ENCODE measurements at places on chromosomes 5 and 9.
A peak's percentile ranks its signal among the peaks of the same experiment; 100 is the strongest.

GRCh38 chr5:128962211-128962610, 3.1 kb upstream of the SLC27A6 start:
- DNase-seq, result no peak

- DNase-seq, result no peak
These were observed 42.0 kb downstream of the ACO1 start for GRCh38 chr9:32426278-32426939.

DNA sequence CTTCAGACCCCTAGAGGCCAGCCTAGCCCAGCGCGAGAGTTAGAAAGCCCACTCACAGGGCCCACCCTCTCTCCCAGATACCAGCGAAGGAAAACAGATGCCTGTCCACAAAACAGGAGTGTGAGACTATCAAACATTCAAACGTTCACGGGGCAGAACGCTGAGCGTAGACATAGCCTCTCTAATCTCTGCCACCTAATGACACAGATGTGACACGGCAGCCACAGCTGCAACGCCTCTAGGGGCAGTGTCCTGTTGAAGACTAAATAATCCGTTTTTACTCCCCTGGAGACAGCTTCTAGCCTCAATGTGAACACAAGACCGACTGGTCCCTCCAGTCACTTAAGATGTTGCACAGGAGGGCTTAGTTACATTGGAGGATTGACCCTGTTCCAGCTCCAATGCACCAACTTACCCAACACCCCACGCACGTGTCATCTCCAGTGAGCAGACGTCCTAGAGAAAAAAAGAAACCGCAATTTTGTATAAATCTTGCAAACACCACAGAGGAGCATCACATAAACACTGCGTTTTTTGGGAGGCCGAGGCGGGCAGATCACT, 14.3 kb downstream of the DIPK1B start:
- DNase-seq, result no peak

GRCh38 chr9:134071149-134071548, 3.3 kb upstream of the BRD3 start:
- no peak for DNase-seq

- DNase-seq, result no peak
These were observed 15.0 kb downstream of the ACSL6 start for GRCh38 chr5:131996210-131997025.

GRCh38 chr5:142870532-142871362, 100.6 kb downstream of the ARHGAP26 start:
- peak; percentile 79 for DNase-seq

DNA sequence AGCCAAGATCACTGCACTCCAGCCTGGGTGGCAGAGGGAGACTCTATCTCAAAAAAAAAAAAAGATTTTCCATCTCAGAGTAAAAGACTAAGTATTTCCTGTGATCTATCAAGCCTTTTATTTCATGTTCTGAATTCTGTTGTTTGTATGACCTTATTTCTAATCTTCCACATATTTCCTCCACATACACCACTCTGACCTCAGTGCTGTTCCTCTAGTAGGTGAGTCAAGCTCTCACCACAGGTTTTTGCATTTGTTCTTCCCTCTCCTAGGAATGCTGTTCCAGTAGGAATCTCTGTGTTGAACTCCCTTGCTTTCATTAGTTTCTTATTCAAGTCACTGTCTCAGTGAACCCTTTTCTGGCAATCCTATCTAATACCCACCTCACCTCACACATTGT, 68.1 kb downstream of the INVS start:
- DNase-seq, result no peak

DNA sequence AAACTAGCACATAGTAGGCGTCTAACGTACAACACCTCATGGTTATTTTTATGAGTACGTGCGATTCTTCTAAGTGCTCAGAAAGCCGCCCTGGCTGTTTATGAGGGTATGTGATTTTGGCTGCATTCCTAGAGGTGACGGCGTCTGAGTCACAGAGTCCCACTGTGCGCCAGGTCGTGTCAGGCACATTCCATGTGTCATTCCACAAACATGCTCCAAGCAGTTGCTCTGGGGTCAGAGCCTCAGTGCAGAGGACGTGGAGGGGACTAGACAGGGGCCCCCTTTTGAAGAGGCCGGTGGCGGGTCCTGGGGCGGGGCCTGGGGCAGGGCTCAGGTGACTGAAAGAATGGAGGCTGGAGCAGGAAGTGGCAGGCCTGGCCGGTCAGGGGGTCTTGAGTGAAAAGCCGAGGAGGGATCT, 51.9 kb downstream of the NEK6 start:
- DNase-seq, result peak; percentile 66

- DNase-seq, result no peak
These were observed 103.8 kb downstream of the ANKRD55 start for GRCh38 chr5:56129288-56129687.

- DNase-seq, result no peak
These were observed 102.7 kb upstream of the NREP start for GRCh38 chr5:111859533-111860270.

GRCh38 chr9:128669786-128670185, 13.1 kb upstream of the DYNC2I2 start:
- DNase-seq, result no peak

- DNase-seq, result no peak
These were observed 71.0 kb downstream of the FER start for GRCh38 chr5:108818613-108819272.

DNA sequence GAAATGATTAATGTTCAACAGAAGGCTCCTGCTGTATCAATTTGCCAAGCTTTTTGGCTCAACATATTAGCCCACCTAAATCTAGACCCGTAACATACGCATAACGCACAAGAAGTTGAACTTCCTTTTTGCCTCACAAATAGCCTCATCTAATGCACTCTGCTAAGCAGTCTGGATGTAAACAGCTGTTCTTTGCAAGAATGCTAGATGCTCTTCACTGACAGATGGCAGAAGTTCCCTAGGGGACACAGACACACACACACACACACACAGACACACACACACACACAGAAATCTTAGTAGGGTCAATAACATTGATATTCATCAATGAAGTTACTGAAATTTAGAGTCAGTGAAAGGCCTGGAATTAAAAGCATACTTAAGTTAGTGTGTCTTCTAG, 13.2 kb upstream of the PCA3 start:
- DNase-seq, result no peak

DNA sequence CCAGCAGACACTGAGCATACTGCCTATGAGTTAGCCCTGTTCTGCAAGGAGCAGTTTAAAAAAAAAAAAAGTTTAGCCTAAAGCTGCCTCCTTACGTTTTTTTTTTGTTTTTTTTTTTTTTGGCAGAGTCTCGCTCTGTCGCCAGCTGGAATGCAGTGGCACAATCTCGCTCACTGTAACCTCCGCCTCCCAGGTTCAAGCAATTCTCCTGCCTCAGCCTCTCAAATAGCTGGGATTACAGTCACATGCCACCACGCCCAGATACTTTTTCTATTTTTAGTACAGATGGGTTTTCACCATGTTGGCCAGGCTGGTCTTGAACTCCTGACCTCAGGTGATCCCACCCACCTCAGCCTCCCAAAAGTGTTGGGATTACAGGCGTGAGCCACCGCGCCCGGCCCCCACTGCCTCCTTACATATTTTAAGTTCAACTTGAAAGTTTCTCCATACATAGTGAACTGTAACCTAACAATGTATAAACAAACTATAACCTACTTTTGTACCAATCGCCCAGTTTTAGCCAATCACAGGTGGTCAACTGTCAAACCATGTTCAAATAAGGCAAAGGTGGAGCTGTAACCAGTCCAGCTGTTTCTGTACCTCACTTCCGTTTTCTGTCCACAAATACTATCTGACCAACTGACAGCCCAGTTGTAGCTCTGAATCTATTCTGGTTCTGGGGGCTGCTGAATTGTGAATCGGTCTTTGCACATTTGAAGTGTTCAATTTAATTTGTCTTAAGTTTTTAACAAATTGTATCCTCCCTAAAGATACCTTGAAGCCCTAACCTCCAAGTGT, 17.1 kb downstream of the GKAP1 start:
- no peak for DNase-seq

DNA sequence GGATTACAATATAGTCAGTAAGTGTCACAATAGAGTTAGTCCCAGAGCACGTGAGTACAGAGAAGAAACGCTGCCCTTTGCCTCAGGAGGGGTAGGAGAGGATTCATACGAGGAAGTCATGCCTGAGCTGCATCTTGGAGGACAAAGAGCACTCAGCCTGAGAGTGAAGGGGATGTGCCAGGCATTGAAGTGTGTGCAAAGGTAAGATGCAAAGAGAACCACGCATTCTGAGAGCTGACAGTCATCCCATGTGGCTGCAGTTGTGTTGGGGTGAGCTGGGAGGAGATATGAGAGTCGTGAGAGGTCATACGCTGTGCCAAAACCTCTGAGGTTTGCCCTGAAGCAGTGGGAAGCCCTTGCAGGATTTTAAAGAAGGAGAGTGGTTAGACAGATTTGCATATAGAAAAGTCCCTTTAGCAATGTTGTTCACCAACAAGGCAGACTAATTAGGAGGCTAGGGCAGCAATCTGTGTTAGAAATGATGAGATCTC, 97.5 kb downstream of the PIP5K1B start:
- no peak for DNase-seq

DNA sequence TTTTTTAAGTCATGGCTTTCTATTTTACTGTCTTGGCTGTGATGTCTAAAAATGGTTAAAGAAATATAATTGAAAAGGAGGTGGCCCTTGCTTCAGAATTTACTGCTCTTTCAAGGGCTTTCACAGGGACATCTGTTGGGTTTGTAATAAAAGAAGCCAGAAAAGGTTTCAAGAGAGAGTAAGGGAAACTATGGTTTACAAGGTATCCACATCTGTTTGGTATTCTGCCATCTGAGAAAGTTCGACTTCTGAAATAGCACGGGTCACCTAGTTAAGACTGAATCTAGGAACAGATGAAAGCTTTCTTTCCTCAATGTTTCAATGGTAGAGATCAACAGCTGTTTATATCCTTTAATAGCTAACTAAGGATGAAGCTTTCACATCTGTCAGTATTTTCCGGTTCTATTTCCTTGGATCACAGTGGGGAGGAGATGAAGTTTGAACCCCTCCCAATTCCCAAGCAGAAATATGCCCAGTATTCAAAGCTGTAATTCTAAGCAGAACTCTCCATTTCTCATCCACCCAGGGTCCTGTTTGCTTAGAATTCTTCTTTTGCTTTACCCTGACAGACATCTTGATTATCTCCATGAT, 72.8 kb upstream of the IFNK start:
- no peak for DNase-seq

DNA sequence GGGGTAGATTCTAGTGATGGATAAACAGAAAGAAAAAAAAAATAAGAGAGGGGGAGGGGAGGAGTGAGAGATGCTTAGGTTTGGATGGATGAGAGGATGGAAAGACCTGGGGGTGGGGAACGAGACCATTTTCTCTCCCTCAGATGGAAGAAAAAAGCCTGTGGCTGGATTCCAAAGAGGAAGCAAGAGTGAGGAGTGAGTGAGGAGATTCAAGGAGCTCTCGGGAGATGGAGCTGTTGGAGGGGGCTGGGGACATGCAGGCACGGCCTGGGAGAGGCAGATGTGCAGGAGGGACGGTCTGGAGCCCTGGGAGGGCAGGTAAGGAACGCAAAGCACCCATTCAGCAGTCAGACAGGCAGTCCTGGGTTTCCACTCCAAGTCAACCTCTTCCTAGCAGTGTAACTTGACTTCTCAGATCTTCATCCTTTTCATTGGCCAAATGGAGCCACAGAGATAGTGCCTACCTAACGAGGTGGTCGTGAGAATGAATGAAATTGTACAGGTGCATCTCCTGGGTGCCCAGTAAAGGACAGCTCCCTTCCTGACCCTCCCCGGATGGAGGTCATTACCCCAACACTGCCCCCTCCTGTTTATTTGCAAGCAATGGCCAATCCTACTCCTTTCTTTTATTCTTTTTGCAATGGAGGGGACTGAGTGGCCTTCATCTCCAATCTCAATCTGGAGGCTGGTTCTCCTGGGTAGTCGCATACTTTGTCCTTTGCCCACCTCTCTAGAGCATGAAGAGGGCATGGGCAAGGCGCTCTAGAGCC, 52.2 kb downstream of the PCDH1 start:
- no peak for DNase-seq

DNA sequence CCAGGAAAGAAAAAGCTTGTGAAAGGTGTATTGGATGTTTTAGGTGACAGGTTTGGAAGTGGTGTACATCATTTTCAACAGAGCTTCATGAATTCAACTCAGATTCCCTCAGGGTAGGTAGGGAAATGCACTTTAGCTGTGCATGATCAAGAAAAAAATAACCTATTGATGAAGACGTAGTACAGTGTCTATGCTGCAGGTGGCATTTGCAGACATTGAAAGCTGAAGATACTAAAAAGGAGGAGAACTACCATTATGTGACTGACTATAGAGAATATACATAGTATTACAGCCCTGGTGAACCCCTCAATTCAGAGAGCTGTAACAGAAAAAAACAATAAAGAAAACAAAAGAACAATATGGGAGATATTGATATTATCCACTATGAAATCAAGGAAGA, 2344.7 kb upstream of the ACO1 start:
- no peak for DNase-seq

DNA sequence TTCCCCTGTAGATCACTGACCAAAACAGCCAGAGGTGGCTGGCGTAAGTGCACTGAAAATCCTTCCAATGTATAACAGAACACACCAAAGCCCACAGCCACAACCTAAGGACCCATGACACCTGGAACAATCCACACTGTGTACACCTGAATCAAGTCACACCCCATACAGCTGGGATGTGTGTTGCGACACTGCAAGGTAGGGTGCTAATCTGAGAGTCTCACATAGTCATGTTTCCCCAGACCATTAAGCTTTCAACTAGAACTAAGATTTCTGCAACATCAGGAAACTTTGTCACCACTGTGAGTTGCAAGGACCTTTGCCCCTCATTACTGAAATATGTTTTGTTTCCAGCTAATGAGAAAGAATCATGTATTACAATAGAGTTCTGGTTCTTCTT, 59.4 kb downstream of the MED27 start:
- no peak for DNase-seq

GRCh38 chr5:74850030-74850429, 16.2 kb downstream of the FAM169A start:
- DNase-seq, result no peak

- DNase-seq, result no peak
These were observed 135.2 kb upstream of the SLC24A2 start for GRCh38 chr9:19924080-19924479.

DNA sequence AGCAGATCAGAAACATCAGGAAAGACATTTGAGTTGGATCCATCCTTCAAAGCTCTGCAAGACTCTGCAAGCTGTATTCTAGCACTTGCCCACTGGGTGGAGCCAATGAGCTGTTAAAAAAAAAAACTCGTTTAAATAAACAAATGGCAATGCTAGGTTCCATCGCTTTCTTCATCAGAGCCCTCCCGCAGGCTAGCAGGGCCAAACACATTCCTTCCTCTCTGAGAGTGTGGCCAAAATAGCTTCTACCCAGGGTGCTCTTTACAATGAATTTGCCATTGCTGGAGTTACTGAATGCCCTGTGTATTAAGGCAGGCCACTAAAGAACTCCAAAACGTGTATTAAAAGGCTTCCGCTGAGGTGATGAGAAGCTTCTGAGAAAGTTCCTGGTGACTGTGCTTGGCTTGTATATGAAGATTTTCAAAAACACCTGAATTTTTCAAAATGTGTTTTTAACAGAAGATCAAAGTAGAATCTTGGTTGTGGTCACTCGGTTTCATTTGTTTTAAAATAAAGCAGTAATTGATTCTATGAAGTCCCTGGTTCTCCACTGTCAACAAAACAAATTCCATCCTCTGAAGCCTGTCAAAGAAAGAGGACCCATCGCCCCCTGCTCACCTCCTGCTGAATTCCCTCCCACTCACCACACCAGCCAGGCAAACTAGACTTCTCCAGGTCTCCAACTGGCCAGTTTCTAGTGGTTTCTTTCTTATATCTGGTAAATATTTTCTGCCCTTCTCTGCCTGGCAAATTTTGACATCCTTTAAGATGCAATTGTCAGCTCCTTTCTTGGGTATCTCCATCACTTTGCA, 36.5 kb upstream of the EQTN start:
- DNase-seq, result peak; percentile 72

All from LoVo (cell line).